CD4-positive, alpha-beta T cell (primary cell): ENCODE measurements at places on chromosomes 3 and 15. TPM values are rescaled to one million over a fixed set of nuclear protein-coding genes. Genes with fewer than 3 reads are reported as not detected.

- DNase-seq: no peak
Measured at GRCh38 chr3:117254985-117255384, 545.4 kb downstream of the TUSC7 start.

Gene STOML1
- total RNA-seq: 4.6 TPM

Gene GOLGA6A
- total RNA-seq: 0.16 TPM

GRCh38 chr3:181455276-181455675 is 256.4 kb upstream of the SOX2 start:
- no peak for DNase-seq

GRCh38 chr15:72770673-72771328 is 12.8 kb downstream of the ADPGK start:
- DNase-seq: no peak

GRCh38 chr3:89787979-89788378 is 680.6 kb downstream of the EPHA3 start:
- DNase-seq: no peak

DNA sequence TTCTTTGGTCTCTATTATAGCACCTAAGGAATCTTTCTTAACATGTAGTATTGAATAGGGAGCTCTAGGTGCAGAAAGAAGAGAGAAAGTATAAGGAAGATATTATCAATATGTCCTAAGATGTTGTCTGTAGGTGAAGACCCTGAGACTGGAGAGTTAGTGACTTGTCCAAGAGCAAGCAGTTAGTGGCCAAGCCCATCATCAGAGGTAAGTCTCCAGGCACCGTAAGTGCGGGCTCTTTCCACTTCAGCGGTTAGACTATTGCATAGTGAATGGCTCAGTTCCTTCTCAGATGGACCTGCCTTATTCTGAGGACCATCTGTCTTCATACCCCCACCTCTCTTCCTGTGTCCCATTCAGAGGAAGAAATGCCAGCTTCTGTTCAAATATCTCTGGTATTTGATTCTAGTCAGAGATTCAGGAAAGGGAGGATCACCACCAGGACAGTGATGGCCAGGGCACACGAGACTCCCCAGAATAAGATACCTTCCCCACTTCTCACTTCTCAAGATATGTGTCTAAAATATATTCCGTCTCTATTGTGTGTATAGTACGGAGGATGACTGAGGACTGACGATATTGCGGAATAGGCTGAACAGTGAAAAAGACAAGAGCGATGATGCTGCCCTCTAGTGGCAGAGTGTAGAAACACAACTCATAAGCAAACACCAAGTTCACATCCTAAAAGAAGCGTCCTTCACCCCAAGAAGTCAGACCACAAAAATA is 19.1 kb upstream of the ADGRG7 start:
- peak; percentile 28 for DNase-seq

Gene PAQR5
- not detected for total RNA-seq

- no peak for DNase-seq
Measured at GRCh38 chr3:17481116-17481515, 261.3 kb downstream of the TBC1D5 start.

- DNase-seq: no peak
Measured at GRCh38 chr3:131233900-131234668, 147.5 kb upstream of the NUDT16 start.

DNA sequence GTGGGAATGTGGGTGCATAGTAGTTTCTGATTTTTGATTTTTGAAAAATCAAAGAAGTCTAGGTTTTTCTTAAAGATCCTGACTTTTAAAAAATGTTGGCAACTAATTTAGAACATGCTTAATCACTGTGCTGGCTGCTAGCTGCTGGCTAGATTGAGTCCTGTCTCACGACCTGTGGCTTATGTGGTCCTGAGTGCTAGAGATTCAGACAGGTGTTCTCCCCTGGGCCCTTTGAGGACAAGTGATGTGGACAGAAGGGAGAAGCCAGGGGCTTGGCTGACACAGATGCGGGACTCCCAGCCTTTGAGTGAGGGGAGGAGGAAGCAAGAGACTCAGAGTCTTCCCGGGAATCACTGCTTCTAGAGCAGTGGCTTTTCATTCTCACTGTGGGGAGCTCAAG is 47.5 kb downstream of the CORO2B start:
- DNase-seq: no peak

- no peak for DNase-seq
Measured at GRCh38 chr3:107681396-107681795, 158.6 kb downstream of the BBX start.

DNA sequence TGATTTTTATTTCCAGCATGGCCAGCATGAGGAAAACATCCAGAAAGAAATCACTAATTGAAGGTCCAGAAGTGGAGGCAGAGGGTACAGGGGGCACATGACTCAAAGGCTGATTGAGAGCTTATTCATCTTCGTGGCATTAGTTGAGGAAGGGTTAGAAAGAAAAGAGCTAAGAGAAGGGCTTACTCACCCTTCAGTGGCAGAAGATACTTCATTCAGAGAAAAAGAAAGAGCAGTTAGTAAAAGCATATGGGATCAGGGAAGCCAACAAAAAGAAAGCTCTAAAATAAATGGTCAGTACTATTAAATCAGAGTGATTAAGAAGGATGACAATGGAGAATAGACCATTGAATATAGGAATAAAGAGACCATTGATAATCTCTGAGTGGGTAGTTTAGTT is 25.2 kb downstream of the GAP43 start:
- no peak for DNase-seq

- no peak for DNase-seq
Measured at GRCh38 chr3:13411186-13411860, 8.8 kb downstream of the NUP210 start.

GRCh38 chr3:42886294-42886822 is 10.7 kb upstream of the CYP8B1 start:
- DNase-seq: no peak

DNA sequence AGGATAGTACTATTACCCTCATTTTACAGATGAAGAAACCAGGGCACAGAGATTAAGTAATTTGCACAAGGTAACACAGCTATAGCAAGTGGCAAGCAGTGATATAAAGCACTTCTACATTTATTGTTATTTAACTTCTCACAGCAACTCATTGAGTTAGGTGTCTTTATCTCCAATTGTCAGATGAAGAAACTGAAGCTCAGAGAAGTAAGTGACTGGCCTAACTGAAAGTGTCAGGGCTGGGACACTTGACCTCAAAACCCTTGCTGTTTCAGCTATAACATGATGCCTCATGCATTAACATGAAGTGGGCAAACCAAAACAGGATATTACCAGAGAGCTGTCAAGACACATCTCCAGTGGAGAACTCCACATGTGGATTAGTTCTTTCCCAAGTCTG is 65.8 kb upstream of the LEKR1 start:
- DNase-seq: no peak

Gene DLL4
- total RNA-seq: 0.14 TPM

DNA sequence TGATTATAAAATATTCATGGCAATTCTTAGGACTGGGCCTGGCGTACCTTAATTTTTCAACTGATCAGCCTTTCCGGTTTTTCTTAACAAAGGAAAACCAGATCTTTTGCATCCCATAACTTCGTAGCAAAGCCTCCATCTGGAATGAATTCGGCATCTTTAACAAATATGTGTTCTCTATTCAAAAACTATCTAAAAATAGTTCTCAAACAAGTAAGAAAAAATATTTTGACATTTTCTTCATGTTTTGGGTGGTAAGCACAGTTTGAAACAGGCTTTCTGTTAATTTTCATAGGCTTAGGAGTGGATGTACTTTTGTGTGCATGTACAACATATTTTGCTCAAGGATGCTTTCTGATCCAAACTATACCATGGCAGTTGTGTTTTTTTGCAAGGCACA is 55.1 kb downstream of the RBMS3 start:
- DNase-seq: no peak

GRCh38 chr3:69959581-69959980 is 40.0 kb upstream of the SAMMSON start:
- DNase-seq: no peak

DNA sequence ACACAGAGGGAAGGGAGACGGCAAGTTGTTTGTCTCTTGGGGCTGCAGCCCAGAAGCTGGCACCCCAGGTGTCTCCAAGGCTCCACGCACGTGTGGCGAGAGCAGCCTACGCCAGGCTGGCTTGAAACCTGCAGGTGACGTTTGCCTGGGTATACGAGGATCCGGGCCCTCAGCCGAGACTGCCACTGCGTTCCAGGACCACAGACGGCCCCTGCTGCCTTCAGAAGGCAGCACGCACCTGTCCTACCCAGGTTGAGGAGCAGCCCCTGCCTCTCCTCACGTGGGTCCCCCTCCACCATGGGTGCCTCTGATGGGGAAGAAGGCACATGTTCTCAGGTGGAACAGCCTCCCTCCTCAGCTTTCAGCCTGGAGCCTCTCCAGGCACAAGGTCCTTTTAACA is 75.3 kb upstream of the PRR20G start:
- no peak for DNase-seq

Gene SIDT1
- 28.8 TPM for total RNA-seq
